Pancreas (tissue), 10 donors: ENCODE measurements at places on chromosomes 4 and X. TPM values are rescaled to one million over a fixed set of nuclear protein-coding genes. Genes with fewer than 3 reads are reported as not detected.

GRCh38 chr4:83389756-83390505, 55.3 kb upstream of the HPSE start:
- H3K27me3 ChIP-seq: no peaks in the 10 kb centered on the region
- H3K27ac ChIP-seq: no peak overlapping the region
- H3K4me1 ChIP-seq: no peaks in the 10 kb centered on the region
- H3K36me3 ChIP-seq: no peaks in the 10 kb centered on the region

DNA sequence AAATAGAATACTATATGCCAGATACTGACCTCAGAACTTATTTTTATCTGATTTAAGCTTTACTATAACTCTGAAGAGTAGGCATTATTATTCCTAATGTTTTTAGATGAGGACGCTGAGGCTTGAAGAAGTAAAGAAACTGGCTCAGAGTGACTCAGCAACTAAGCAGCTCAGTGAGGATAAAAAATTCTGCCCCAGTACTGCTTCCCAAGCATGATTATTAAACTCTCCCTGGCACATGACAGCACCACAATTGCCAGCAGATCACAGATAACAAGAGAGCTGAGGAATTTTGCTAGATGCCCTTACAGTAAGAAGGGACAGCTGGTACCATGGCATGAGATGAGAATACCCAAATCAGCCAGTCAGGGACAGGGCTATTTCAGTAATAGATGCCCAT, 219.4 kb downstream of the NKX6-1 start:
- H3K4me1 ChIP-seq: no peaks in the 10 kb centered on the region
- H3K27me3 ChIP-seq: no peaks in the 10 kb centered on the region
- no peak for DNase-seq
- no peaks in the 10 kb centered on the region for H3K36me3 ChIP-seq

DNA sequence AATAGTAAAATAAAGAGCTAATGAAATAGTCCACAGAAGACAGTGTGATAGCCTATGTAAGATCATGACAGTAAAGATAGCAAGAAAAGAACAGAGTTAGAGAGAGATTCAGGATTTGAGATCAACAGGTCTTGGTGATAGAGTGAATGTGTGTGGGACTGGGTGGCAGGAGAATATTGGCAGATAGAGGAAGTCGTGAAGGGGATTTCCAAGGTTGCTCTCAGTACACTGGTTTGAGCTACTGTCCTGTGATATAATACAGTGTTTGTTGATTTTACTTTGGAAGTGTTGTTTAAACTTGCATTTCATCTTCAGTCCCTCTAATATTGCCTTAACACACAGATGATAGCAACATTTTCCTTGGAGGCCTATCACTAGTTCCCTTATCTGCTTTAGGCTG, 44.1 kb downstream of the DTHD1 start:
- H3K36me3 ChIP-seq: no peaks in the 10 kb centered on the region
- H3K4me1 ChIP-seq: no peaks in the 10 kb centered on the region
- DNase-seq: no peak
- no peaks in the 10 kb centered on the region for H3K27me3 ChIP-seq
- no peak overlapping the region for H3K4me3 ChIP-seq
- no peak overlapping the region for H3K27ac ChIP-seq

GRCh38 chr4:145772347-145772746, 92.4 kb downstream of the C4orf51 start:
- H3K4me1 ChIP-seq: no peaks in the 10 kb centered on the region
- no peak overlapping the region for H3K4me3 ChIP-seq
- no peaks in the 10 kb centered on the region for H3K27me3 ChIP-seq
- no peaks in the 10 kb centered on the region for H3K36me3 ChIP-seq

DNA sequence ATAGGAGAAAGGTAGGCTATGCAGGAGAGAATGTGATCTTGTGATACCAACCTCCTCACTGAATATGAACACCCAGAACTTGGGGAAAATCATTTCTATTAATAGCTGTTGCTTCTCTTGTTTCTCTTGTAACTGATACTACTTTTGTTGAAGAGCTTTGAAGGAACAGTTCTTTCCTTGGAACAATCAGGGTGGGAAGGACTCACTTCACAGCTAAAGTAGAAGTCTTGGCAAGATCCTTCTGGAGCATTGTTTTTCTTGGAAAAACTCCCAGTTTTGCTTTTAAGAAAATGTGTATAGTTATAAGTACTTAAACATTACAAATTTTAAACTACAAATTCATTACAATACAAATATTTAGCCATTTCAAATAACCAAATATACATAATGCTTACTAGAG, 19.1 kb upstream of the XK start:
- H3K36me3 ChIP-seq: no peaks in the 10 kb centered on the region
- H3K27ac ChIP-seq: peak overlapping the region; percentile 30
- DNase-seq: no peak
- H3K27me3 ChIP-seq: no peaks in the 10 kb centered on the region

DNA sequence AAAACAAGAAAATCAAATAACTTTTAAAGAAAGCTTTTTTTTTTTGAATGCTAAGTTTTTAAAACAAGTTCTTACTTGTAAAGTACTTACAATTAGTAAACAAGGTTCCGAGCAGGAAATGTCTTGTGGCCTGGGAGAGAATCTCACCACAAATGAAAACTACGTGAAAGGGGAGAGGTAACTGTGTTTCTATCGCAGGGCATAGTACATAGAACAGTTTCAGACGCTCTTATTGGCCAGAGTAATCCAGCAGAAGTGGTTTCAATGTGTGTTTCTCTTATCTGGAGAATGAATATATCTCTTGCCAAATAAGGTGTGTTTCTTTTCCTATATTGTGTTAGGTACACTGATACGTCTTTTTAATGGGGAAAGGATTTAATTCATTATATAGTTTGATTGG, at the start of gene PLAC8:
PLAC8 (minus strand) TSS at position 154 of the 400 bp plus-strand sequence. CDS start 6,808 bp downstream, outside the sequence.
- no peak within 1 kb of the TSS for H3K4me3 ChIP-seq
- H3K27ac ChIP-seq: no peak within 1 kb of the TSS
- no peaks in the 10 kb centered on the region for H3K4me1 ChIP-seq
- no peaks in the 10 kb centered on the region for H3K27me3 ChIP-seq
- DNase-seq: no peak

DNA sequence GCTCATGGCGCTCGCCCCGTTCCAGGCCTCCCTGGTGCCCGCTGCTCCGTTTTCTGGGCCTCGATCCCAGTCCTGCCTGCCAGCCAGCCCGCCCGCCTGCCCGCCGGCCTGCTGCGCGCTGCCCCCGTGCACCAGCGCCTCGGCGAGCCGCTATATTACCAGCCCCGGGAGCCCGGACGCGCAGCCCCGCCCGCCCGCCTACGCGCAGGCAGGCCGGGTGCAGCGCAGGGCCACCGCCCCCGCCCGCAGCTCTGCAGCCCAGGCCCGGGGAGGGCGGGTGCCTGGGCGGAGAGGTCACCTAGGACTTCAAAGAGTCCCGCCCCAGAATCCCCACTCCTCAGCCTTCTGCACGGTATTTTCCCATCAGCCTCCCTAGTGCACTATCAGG, at the start of gene MAOB:
MAOB (minus strand) TSS at position 157 of the 388 bp plus-strand sequence; CDS start at position 6, 151 bp downstream.
- H3K36me3 ChIP-seq: no peaks in the 10 kb centered on the region
- H3K4me1 ChIP-seq: no peaks in the 10 kb centered on the region
- peak within 1 kb of the TSS; percentile 23 for H3K27ac ChIP-seq
- H3K27me3 ChIP-seq: no peaks in the 10 kb centered on the region
- H3K4me3 ChIP-seq: peak within 1 kb of the TSS; percentile 13
- peak; percentile 71 for DNase-seq

DNA sequence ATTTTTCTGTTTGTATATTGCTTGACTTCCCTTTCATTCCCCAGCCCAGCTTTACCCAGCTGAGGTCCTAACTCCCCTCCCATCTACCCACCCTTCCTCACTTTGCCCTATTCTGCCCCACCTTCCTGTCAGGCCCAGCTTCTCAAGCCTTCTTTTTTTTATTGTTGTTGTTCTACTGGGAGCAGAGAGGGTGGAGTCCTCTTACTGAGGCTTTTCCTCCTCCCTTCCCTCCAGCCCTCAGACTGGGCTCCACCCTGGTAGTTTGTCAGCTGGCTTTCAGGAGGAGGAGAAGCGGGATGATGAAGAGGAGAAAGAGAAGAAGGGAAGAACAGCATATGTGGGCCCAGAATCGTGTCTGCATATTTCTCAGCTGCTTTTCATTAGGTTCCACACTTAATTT, 3.2 kb upstream of the KLF8 start:
- DNase-seq: no peak
- H3K4me1 ChIP-seq: no peaks in the 10 kb centered on the region
- no peak overlapping the region for H3K4me3 ChIP-seq
- H3K36me3 ChIP-seq: no peaks in the 10 kb centered on the region
- no peak overlapping the region for H3K27ac ChIP-seq

DNA sequence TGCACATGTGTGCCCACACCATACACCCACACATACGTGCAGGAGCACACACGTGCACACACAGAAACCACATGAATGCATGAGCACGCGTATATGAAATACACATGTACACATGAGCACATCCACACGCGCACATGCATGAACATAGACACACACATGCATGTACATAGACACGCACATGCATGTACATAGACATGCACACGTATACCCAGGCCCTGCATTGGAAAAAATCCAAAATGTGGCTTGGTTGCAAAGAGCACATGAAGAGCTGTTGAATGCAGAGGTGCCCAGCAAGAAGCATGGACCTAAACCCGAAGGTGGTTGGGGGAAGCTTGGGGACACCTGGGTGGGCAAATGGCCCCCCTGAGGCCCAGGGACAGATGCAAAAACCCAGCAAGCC, 18.5 kb downstream of the CD99 start:
- no peak for DNase-seq
- H3K36me3 ChIP-seq: no peaks in the 10 kb centered on the region
- no peak overlapping the region for H3K4me3 ChIP-seq
- no peaks in the 10 kb centered on the region for H3K4me1 ChIP-seq

DNA sequence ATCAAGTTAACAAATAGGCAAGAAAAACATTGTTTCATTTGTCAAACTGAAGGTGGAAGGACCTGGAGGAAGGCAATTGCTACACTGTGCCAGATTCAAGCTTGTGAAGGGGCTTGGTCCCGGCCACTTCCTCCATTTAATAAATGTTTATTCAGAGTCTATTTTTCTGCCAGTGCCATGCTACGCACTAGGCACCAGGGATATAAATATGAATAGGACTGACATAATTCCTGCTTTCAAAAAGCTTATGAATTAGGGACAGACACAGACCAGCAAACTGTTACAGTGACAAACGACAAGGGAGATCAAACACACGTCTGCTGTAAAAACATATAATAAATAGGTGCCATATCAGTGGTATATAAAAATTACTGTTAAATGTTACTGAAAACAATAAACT, 571 bp downstream of the TLR6 start:
- H3K27me3 ChIP-seq: no peaks in the 10 kb centered on the region
- H3K4me1 ChIP-seq: no peaks in the 10 kb centered on the region
- no peaks in the 10 kb centered on the region for H3K36me3 ChIP-seq
- no peak overlapping the region for H3K27ac ChIP-seq
- no peak for DNase-seq

The TTC29 gene
- total RNA-seq: not detected

The ANOS1 gene
- 0.64 TPM for total RNA-seq

The LAMP2 gene
- 35.4 TPM for total RNA-seq
